ENCODE measurements at places on chromosomes 3 and 15.

GRCh38 chr3:30518872-30519271 is 87.5 kb upstream of the TGFBR2 start:
- DNase-seq: no peak

DNA sequence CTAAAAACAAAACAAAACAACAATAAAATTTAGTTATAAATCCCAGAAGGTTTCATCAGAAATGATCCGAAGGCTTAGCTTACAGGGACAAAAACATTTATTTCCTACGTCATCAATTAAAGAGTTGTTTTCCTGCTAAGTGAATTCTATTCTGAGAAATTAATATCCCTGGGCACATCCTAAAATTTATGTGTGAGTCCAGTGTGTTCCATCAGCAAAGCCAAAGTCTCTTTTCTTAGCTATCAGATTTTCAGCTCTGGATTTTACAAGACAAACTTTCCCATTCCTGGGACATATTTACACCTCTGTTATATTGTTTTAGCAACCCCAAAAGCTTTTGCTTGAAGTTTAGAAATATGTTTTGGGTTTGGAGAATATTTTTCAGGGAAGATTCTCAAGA is 4.4 kb upstream of the TMC3 start:
- DNase-seq: no peak

- no peak for DNase-seq
Observed at GRCh38 chr3:131081224-131081623, 54.5 kb downstream of the NEK11 start.

- no peak for DNase-seq
Observed at GRCh38 chr15:79872358-79873017, 24.3 kb downstream of the MTHFS start.

GRCh38 chr3:36210840-36211651 is 169.3 kb upstream of the STAC start:
- DNase-seq: no peak

All from COR-L47 (cell line).